ENCODE measurements at places on chromosomes 1 and 21.

GRCh38 chr1:168347630-168348029 is 67.0 kb downstream of the TBX19 start:
- DNase-seq: no peak

DNA sequence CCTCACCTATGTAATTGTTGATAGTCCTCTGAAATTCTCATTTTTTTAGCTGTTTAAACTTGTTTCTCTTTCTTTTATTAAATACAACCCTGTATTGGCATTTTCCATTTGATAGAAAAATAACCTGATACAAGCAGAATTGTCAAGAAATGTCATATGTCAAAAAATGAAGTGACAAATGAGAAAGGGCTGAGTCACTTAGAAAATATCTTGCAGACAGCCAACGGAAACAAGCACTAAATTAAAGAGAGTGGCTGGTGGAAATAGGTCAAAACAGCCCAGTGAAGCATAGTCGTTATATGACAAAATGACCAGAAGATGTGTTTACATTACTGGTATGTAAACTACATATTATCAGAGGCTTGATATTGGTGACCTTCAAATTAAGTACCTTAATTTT is 484.4 kb downstream of the PLA2G4A start:
- no peak for DNase-seq

- DNase-seq: no peak
Measured at GRCh38 chr1:2046174-2046917, 3.9 kb upstream of the PRKCZ start.

- no peak for DNase-seq
Measured at GRCh38 chr1:68600049-68600661, 103.3 kb upstream of the DEPDC1 start.

- no peak for DNase-seq
Measured at GRCh38 chr1:57118948-57119603, 153.3 kb upstream of the C8B start.

DNA sequence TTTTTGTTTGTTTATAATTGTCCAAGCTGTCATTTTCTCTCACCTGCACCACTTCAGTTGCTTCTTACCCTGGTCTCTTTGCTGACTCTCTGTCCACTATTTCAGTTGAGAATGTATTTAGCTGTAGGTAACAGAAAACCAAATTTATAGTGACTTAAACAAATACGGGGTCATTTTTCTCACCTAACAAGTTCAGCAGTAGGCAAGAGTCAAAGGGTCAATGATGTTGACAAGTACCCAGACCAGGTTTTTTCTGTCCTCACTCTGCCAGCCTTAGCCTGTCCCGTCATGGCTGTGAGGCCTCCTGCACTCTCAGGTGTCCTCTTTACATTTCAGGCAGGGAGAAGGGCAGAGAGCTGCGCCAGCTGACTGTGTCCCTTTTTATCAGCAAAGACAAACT is 11.8 kb downstream of the RIIAD1 start:
- DNase-seq: no peak

GRCh38 chr1:9990944-9991343 is 6.1 kb upstream of the RBP7 start:
- DNase-seq: no peak

- peak; percentile 54 for DNase-seq
Measured at GRCh38 chr1:116418091-116418830, 45.2 kb downstream of the ATP1A1 start.

DNA sequence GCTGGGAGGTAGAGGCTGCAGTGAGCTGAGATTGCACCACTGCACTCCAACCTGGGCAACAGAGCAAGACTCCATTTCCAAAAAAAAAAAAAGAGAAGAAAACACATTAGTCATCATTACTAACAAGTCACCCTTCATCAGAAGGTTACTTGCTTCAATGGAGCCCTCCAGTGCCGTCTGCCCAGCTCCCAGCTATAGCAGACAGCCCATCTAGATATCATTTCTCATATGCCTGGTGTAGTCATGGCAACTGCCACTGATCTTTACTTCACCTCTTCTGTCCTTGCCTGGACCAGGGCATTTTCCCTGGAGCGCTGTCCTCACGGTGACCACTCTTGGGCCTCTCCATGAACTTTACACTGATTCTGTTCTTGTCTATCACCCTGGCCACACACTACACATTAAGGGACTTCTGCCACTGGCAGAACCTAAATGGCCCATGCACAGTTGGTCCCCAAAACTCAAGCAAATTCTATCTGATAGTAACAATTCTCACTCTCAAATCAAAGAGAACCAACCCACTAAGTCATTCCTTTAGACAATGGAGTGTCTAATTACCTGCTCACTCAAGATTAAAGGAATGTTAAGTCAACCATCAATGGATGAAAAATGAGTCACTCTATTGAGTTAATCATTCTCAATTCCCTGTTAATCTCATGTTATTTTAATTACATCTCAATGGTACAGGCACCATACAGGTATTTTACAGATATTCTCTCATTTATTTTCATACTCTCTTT is 12.9 kb downstream of the GPA33 start:
- DNase-seq: no peak

- no peak for DNase-seq
Measured at GRCh38 chr1:234607109-234608024, 2.6 kb downstream of the IRF2BP2 start.

DNA sequence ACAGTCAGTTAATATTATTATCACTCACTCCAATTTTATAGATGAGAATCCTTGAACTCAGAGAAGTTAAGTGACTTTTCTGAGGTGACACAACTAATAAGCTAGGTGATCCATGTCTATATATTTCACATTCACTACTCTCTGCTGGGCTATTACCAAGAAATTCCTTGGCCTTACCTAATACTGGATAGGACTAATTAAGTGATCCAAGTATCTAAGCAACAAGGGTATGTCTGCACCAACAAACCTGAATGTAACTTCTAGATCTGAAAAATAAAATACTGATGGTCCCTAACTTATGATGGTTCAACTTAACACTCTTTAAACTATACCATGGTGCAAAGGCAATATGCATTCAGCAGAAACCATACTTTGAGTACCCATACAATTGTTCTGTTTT is 14.8 kb upstream of the CASQ2 start:
- DNase-seq: no peak

GRCh38 chr1:206651958-206652890 is 16.9 kb downstream of the DYRK3 start:
- no peak for DNase-seq

GRCh38 chr1:31886866-31887265 is 51.3 kb downstream of the PTP4A2 start:
- DNase-seq: no peak

- DNase-seq: no peak
Measured at GRCh38 chr1:68230901-68231626, 1.3 kb downstream of the WLS start.

DNA sequence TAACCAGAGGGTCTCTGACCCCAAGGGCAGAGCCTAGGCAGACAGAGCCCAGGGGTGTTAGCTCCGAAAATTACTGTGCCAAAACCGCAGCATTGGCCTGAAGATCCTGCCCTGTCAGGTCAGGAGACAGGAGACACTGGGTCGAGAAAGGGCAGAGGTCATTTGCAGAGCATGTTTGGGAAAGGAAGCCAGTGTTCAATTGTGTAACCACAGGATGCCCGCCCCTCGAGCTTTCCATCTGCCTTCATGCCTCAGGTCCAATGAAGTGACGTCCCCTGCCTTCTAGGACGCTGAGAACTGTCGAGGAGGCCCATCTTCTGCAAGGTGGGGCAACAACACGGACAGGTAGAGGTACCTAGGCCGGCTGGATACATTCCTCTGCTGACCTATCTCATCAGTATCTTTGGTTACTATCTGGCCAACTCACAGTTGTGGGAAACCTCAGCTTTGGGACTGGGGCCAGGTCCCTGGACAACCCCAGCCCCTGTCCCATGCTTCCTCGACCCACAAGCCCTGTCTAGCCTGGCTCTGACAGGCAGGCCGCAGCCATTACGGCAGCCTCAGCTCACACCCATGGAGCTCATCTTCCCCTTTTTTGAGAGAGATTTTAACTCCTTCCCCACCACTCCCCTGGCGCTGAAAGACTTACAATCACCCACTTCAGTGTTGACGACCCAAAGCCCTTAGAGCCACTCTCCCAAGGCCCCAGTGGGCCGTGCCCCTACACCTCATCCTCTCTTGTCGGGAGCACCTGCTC is 1.3 kb downstream of the ARL8A start:
- DNase-seq: no peak

GRCh38 chr21:33069243-33069642 is 698 bp upstream of the OLIG1 start:
- no peak for DNase-seq

DNA sequence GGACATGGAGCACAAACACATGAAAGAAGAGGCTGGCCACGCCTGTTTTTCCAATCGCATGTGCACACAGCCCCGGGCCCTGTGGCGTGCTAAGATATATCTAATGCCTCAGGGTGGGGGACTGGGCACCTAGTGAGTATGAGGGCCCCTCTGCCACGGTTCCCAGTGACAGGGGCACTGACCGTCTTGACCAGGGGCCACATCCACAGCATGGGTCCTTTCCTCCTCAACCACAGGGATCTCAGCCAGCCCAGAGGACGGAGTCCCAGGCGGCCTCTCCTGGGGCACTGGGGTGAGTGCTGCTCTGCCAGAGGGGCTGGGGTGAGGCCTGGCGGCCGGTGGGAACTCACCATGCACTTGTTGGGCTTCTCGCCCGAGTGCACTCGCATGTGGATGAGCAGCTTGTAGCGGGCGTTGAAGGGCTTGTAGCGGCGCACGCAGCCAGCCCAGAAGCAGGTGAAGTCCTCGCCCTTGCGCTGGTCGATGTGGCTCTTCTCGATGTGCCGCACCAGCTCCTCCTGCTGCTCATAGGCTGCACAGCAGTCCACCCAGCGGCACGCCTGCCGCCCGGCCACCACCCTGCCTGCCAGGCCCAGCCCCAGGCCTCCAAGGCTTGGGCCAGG is 134.7 kb downstream of the DMRTB1 start:
- no peak for DNase-seq

DNA sequence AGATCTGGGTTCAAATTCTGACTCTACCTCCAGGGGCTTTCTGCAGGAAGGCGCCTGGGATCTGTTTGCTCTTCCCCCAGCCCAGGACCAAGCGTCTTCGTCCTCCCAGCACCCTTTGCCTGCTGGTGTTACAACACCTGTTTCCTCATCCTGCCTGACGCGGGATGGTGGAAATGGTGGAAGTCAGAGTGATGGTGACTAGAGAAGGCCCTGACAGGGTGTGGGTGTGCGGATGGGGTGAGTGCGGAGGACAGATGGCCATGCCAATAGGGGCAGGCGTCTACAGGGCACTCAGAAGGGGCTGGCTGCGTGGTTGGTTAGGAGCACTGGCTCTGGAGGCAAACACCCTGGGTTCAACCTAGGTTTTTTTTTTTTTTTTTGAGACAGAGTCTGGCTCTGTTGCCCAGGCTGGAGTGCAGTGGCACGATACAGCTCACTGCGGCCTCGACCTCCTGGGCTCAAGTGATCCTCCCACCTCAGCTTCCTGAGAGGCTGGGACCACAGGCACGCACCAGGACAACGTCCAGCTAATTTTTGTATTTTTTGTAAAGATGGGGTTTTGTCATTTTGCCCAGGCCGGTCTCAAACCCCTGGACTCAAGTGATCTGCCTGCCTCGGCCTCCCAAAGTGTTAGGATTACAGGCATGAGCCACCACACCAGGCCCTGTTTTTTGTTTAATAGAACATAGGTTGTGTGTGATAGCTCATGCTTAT is 1.5 kb downstream of the THEMIS2 start:
- DNase-seq: no peak

- DNase-seq: no peak
Measured at GRCh38 chr1:56478734-56479133, 100.6 kb downstream of the PLPP3 start.

DNA sequence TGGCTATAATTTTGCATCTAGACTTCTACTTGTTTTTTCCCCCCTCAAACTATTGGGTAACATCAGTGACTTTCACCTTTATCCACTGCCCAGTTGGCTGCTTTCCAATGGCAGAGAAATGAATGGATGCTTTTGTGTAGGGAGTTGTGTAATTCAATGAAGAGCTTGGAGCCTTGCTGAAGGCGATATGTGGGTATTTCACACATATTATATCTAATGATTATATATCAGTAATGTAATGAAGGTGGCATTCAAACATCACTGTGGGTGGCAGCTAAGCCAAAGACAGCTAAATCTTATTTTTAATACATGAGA is 81.2 kb downstream of the TGFB2 start:
- DNase-seq: no peak
